Liver (tissue), 10 donors: ENCODE measurements at places on chromosomes 12 and 14.

DNA sequence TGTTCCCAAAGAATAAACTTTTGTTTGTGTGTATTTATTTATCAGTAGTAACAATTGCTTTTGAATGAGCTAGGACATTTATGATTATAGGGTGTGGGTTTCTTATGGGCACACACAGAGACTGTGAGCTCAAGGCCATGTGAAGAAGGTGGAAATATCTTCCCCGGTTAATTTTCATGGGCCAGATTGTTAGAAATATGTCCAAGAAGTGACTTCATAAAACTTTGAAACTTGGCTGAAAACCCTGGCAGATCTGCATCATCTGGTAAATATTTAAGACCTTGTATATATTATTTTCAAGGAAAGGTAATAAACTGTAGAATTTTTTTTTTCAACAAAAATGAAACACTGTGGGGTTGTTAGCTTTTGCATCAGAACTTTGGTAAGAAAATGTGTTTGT, 53.5 kb upstream of the RNU6-8 start:
- DNase-seq: no peak

DNA sequence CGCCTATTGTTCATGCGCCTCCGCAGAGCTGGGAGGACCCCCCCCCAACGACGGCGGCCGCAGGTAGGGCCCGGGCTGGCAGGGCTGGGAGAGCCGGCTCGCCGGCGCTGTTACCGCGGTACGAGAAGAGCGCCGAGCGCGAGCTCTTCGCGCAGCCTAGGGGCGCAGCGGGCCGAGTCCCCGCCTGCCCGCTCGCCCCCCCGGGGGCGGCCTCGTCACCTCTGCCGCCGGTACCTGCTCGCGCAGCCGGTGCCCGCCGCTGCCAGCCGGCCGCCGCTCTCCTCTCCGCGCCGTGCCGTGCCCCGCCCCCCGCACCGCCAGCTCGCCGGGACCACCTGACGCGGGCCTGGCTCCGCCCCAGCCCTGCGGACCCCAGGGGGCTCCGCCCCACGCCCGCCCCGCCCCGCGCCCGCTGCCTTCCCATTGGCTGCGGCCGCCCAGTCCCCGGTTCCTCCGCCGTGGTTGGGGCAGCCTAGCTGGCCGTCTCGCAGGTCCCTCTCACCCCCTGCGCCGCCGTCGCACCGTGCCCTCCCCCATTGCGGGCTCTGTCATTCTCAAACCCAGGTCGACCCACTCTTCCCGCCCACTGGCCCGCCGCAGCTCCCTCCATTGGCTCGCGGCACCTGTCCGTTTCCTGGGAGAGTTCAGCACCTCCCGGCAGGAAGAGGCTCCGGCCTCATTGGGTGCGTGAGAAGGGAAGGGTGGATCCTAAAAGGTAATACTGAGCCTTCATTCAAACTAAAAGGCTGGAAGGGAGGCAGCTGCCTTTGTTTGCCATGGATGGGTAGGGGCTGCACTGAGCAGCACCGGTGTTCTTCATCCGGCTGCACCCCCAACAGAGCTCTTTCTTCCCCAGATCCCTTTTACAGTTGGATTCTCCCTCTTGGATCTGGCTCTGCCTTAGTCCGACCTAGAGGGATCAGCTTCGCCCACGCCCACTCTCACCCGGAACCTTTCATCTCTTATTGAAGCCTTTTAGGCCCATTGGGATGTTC, at the start of gene MAP3K9:
Gene MAP3K9, minus strand, starts transcription at position 289 of the 995 bp plus-strand sequence. CDS start 342 bp downstream, outside the sequence.
- peak; percentile 84 for DNase-seq

- no peak for DNase-seq
Observed at GRCh38 chr12:111488271-111488670, 82.5 kb downstream of the SH2B3 start.

DNA sequence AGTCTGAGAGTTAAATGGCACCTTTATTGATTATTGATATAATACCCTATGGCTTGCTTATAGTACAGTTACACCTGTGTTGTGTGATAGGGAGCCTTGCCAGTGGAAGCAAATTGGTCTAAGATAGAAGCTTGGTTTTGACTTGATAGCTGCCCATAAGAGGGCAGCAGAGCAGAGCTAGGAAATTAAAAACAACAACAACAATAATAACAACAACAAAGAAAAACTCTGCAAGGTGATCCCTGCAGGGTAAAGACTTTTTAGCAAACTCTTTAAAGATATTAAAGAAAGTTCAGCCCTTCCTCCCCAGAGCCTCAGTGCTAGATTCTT, 18.0 kb upstream of the RNASE10 start:
- DNase-seq: no peak

- DNase-seq: no peak
Observed at GRCh38 chr12:57725851-57726150, 12.7 kb downstream of the AGAP2 start.

- no peak for DNase-seq
Observed at GRCh38 chr14:95611293-95611880, 74.8 kb upstream of the TCL1B start.

GRCh38 chr12:122072031-122072970, 6.3 kb upstream of the MLXIP start:
- no peak for DNase-seq

- DNase-seq: no peak
Observed at GRCh38 chr12:53699678-53700025, 23.8 kb upstream of the ATP5MC2 start.

DNA sequence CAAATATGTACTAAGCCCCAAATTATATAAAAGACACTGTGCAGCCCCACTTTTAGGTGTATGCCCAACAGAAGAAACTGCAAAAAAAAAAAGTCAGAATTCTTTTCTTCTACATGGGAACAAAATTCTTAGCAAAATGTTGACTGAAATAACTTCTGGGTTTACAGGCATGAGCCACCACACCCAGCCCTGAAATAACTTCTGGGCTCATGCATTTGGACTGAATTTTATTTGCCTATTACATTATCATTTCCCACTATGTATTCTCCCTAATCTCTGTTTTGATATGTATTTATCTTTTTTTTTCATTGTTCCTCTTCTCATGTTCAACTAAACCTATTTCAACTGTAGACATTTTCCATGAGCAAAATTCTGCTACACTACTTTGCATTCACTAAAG, 169.2 kb downstream of the GRIN2B start:
- no peak for DNase-seq
